ENCODE measurements at places on chromosomes 13 and 19.

GRCh38 chr19:18046059-18046718 is 38.2 kb downstream of the ARRDC2 start:
- no peak for DNase-seq

DNA sequence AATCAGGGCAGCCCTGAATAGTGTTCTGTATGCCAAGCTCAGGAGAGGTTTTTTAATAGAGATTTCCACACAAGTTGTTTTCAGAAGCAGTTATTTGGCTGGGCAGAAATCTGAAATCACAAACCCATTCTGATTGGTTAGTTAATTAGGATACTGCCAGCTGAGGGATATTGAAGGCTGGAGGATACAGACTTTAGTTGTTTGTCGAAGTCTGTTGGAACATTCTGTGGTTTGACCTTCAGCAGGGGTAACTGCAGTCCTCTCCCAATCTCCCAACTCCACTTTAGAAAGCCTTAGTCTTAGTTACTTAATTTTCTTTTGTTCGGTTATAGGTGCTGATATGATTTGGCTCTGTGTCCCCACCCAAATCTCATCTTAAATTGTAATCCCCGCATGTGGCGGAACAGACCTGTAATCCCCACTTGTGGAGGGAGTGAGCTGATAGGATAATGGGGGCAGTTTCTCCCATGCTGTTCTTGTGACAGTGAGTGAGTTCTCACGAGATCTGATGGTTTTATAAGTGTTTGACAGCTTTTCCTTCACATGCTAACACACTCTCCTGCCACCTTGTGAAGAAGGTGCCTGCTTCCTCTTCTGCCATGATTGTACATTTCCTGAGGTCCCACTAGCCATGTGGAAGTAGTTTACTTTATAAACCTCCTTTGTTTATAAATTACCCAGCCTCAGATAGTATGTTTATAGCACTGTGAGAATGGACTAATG is 169.2 kb downstream of the GPC5 start:
- DNase-seq = no peak

DNA sequence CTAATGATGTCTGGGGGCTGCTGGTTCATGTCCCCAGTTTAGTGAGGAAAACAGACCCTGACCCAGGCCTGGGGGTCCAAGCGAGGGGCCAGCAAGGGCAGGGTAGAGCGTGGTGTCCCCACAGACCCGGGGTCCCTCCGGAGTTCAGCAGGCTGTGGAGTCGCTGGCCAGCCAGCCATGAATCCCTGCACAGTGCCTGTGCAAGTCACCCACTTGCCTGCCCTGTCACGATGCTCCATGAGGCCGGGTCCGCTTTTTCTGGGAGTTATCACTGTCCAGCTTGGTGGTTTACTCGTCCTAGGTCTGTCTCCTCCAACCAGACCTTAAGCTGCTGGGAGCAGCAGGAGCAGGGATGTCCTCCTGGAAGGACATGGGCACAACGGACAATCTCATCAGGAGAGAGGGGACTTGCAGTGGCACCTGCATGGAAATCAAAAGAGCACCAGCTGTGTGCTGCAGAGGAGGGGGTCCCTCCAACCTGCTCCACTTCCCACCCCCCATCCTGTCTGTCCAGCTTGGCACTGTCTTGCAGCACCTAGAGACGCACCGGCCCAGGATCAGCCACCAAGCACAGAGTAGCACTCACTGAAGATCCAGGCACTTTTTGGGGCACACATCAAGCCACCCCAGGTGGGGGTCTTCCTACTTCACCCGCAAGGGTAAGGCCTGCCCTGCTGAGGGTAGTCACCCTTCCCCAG is 121.8 kb downstream of the URI1 start:
- DNase-seq = no peak

DNA sequence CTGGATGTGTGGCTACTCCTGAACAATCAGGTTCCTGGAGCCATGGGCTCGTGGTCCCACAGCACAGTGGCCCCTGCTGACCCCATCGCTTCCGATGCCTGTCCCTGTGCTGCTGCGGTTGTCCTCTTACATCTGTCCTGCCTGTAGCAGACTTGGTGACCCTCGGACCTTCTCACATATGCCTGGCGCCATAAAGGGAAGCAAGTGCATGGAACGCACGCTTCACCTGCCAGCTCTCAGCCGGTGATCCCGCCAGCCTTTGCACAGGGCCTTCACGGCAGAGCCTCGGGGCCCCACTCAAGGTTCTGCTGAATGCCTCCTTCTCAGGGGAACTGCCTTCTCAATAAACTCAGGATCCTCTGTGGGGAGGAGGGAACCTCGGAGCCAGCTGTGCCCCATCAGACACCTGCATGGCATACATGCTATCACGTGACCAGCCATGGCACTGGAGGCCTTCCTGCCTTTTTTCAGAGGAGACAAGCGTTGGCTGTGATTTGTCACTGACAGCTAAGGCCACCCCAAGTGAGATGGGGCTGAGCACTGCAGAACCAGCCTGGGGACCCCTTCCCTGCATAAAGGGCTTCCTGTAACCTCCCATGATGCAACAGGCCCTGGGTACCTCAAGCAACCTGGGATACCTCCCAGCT is 24.3 kb downstream of the PEPD start:
- no peak for DNase-seq

DNA sequence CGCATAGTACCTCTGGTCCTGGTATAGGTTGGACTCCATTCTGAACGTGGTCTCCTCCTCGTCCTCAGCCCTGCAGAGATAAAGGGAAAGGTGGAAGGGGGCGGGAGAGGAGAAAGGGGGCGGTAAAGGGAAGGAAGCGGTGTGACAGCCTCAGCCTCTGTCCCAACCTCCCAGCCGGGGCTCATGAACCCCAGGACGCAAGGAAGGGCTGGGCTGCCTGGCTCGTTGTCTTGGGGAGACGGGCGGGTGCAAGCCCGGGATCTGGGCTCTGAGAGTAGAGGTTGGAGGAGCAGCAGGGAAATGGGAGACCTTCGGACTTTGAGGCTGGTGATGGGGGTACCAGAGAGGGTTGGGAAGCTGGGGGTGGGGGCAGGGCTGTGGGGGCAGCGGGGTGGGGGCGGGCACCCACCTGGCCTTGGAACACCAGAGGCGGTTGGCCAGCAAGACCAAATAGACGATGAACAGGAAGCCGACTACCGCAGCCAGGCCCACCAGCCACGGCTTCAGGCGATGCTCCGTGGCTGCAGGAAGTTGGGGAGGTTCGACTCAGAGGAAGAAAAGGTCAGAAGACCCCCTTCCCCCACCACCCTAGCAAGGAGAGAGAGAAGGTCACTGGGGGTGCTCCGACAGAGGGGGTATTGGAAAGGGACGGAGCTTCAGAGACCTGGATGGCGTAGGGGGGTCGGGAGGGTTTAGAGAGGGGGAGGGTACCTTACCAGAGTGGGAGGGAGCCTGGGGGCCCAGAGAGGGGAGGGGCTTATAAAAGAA is 1.7 kb downstream of the SMIM24 start:
- DNase-seq = no peak

GRCh38 chr13:86862137-86862536 is 809.0 kb upstream of the SLITRK5 start:
- no peak for DNase-seq

- DNase-seq = no peak
Measured at GRCh38 chr19:41434450-41434849, 5.3 kb downstream of the DMAC2 start.

GRCh38 chr13:23735329-23735728 is 153.9 kb downstream of the MIPEP start:
- no peak for DNase-seq

DNA sequence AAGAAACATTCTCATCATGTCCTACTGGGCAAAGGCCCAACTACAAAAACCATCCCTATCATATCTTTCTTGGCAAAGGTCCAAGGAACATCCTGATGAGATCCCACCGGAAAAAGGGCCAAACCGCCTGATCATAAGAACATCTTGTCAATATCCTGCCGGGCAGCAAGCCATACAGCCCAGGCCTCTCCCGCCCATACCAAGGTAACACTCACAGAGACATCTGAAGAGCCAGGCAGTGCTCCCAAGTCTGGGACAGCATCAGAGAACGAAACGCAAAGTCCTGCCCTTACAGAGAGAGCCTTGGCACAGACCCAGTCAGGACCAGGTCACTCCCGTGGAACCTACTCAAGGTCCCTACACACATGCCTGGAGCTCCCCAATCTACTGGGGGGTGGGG is 18.5 kb upstream of the ZNF331 start:
- DNase-seq = no peak

DNA sequence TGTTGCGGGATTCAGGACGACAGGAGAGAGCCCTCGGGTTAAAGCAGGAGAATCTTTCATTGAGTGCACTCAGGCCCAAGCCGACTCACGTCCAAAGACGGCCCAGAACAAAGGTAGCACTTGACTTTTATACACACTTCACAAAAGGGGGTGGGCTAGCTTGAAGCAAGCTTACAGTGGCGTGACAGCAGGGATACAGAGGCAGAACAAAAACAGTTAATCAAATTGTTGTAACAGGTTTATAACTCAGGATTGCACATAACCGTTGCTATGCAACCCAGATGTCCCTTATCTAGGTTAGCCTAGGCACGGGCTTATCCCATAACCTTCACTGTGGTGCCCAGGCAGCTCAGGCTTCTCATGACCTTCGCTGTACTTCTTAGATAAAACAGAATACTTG is 2.0 kb downstream of the MED25 start:
- no peak for DNase-seq

DNA sequence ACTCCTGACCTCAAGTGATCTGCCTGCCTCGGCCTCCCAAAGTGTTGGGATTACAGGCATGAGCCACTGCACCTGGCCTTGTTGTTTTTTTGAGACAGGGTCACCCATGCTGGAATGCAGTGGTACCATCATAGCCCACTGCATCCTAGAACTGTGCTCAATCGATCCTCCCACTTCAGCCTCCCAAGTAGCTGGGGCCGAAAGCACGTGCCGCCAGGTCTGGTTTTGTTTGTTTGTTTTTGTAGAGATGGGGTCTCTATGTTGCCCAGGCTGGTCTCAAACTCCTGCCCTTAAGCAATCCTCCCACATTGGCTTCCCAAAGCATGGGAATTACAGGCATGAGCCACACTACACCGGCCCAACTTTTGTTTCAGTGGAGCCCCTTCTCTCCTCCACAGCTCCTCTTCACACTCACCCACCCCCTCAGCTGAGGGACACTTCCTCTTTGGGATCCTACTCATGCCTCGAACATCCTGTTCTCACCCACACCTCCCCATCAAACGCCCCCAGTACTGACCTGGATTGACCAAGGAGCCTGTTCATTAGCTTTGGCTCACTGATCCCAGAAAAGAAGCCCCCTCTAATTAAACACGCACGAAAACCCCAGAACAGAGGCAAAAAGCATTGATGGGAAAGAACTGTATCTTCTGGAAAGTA is 12.8 kb upstream of the CERS4 start:
- no peak for DNase-seq

DNA sequence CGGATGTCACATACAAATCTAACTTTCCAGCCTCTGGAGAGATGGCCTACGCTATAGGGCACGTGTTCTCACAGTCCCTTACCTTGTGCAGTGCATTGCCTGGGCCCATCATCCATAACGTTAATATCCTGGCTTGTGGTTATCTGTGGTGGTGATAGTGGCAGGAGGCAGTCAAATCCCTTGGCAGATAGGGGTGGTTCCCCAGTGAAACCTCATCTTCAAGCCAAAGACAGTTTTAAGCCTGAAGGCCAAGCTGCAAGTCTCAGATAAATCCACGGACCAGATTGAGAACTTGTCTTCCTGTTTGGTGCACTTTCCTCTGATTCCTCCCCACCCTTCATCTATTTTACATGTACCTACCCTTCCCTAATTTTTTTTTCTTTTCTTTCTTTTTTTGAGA is 4.3 kb upstream of the FBXO17 start:
- no peak for DNase-seq

DNA sequence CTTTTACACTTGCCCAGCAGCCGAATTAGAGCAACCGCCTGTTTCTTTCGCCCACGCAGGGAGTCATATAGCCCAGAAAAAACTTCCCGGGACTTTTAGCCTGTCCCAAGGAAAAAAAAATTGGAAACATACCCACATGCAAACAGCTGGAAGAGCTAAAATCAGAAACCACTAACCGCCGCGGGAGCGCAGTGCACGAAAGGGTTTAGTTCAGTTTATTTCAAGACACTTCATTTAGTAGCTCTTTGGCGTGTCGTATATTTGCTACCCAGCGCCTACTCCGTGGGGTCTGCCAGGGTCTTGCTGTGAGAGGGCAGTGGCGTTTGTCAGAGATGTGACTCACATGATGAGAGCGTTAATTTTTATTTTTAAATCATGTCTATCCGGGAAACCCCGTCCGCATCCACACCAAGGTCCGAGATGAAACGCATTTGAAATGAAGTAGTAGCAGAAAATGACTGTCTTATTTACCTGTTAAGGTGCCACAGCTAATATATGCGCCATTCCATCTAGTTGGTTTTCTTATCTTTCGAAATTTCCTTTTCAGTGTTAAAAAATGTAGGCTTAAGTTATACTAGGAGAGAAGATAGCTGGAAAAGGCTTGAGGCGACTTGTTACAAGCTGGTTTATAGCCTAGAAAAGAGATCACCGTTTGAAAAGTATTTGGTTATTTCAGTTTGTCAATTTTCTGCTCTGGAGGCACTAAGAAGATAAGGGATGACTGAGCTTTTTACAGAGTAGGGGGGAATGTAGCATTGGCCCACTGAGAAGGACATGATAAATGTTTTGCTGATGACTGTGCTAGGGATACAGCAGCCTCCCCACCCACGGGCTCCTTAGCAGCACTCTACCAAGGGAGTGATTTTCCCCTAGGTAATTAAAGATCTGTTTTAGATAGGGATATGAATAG is 1.7 kb downstream of the KLF5 start:
- no peak for DNase-seq

DNA sequence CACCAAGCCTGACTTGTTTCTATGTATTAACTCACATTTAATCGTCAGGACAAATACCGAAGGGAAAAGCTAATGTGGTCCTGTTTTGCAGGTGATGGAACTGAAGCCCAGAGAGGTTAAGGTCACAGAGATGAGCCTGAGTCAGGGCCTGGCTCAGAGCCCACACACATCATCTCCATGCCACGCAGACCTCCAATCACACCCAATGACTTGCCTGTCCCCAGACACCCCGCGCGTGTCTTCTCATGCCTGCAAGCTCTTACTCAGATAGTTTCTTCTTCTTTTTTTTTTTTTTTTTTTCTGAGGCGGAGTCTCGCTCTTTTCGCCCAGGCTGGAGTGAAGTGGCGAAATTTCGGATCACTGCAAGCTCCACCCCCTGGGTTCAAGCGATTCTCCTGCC is 16.4 kb downstream of the SIX5 start:
- no peak for DNase-seq

- no peak for DNase-seq
Measured at GRCh38 chr19:33456845-33457220, 64.8 kb downstream of the PEPD start.

GRCh38 chr13:51590971-51591627 is 6.8 kb downstream of the WDFY2 start:
- DNase-seq = no peak

DNA sequence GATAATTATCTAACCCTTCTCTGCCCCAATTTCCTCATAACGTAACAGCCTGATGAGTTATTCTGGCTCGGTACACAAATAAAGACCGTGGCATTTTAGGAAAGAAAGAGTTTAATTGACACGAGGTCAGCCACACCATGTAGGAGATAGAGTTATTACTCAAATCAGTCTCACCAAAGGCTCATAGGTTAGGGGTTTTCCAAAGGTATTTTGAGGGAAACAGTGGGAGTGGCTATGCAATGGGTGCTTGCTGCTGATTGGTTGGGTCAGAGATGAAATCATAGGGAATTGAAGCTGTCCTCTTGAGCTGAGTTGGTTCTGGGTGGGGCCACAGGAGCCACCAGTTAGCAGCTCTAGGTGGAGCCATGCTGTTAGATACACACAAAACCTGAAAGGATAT is 137.5 kb downstream of the FREM2 start:
- no peak for DNase-seq

Measured in stimulated activated CD8-positive, alpha-beta memory T cell treated with anti-CD3 and anti-CD28 coated beads, Interleukin-7, amount 100 ng/mL, for 1 hour (primary cell).